ENCODE measurements at places on chromosomes 12 and 14. TPM values are rescaled to one million over a fixed set of nuclear protein-coding genes. Genes with fewer than 3 reads are reported as not detected.

Gene FGF6
- total RNA-seq: not detected

Gene UNC79
- 0.18 TPM for total RNA-seq

Gene PNN
- total RNA-seq: 24.9 TPM

Gene PMCH
- total RNA-seq: not detected

Gene GZMB
- total RNA-seq: not detected

Gene RAB21
- 18.1 TPM for total RNA-seq

Gene INSM2
- not detected for total RNA-seq

Gene RIMBP2
- total RNA-seq: not detected

Gene SMCO2
- 1.4 TPM for total RNA-seq

Gene TMEM179
- 0.18 TPM for total RNA-seq

Gene LRRC10
- not detected for total RNA-seq

Gene PAX9
- 0.05 TPM for total RNA-seq

Gene FSCB
- total RNA-seq: 0.14 TPM

Gene CMA1
- total RNA-seq: not detected

Gene KCNH3
- under 0.01 TPM for total RNA-seq

Gene IL23A
- total RNA-seq: not detected

Gene ANKS1B
- total RNA-seq: 0.30 TPM

Gene LALBA
- total RNA-seq: not detected

Gene JPH4
- not detected for total RNA-seq

Gene DPPA3
- not detected for total RNA-seq

All from smooth muscle cell of the umbilical artery (primary cell).